ENCODE measurements at places on chromosomes 5 and 9.
A peak's percentile ranks its signal among the peaks of the same experiment; 100 is the strongest.

DNA sequence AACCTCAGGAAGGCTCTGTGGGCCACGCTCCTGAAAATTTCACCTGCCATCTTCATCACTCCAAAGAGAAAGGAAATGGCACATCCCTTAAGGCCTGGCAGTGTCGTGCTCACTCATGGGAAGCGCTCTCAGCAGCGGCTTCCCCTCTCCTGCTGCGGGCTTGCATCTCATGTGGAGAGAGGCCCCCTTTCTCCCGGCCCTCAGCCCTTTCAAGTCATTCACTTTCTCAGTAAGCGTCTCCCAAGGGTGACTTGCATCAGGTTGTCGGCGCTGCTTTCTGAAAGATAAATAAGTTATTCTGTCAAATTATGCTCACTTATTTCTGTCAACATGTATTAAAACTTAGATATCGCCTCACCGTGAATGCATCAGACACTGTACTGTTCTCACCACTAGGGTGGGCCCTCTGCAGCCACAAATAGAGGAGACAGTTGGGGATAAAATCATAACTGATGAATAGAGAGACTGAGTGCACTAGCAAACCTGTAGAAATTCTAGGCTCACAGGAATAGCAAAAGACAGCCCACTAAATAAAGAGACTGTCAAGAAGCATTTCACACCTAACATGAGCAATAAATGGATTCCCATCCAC lies 174.6 kb downstream of the RFK start:
- DNase-seq, result no peak

- DNase-seq, result no peak
Measured at GRCh38 chr9:134732392-134733110, 90.9 kb downstream of the COL5A1 start.

GRCh38 chr5:65332591-65332990 lies 149.1 kb downstream of the ADAMTS6 start:
- no peak for DNase-seq

- no peak for DNase-seq
Measured at GRCh38 chr9:129586685-129587084, 34.2 kb downstream of the C9orf50 start.

- DNase-seq, result peak; percentile 80
Measured at GRCh38 chr9:129889941-129890717, 54.9 kb downstream of the USP20 start.

DNA sequence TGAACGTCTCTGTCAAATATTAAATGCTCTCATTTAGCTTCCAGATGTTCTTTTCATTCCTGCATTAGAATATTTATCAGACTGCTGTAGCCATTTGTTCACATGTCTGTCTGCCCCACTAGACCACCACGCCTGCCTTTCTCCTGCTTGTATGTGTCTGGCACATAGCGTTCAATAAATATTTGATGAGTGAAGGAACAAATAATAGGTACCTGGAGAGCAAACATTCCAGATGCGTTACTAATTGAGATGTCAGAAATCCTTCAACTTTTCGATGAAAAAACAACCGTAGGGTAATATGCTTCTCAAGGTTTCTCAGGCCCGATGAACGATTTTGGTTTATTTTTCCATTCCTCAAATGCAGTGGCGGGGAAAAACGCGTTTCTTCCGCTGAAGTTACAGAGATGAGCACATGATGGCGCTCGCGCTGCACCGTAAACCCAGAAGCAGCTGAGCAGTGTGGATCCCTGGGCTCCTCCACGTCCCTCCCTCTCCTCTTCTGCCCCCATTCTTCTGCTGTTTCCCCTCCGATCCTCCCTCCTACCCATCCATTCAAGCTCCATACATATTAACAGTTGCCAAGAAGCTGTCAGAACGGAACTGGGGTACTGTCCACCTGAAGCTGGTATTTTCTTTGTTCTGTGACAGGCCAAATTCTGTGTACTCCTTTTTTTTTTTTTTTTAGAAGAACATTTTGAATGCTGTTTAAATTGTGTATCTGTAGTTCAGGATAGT lies 245.4 kb downstream of the MPDZ start:
- DNase-seq, result peak; percentile 43

GRCh38 chr5:57932761-57933160 lies 450.1 kb upstream of the ACTBL2 start:
- no peak for DNase-seq

DNA sequence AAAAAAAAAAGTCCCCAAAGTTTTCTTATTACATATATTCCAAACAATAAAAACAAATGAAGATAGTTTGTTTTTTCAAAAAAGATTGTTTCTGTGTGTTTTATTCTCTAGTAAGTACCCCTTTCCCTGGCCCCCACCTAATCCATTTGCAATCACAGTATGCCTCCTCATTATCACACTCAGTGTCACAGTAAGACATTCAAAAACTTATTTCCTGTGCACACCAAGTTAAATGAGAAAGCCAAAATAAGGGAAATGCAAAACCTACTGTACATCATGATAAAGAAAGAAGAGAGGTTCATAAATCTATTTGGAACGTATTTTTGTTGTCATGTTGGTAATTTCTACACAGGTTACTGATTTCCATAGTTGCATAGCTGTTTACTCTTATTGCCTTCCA lies 62.3 kb downstream of the ST8SIA4 start:
- DNase-seq, result no peak

DNA sequence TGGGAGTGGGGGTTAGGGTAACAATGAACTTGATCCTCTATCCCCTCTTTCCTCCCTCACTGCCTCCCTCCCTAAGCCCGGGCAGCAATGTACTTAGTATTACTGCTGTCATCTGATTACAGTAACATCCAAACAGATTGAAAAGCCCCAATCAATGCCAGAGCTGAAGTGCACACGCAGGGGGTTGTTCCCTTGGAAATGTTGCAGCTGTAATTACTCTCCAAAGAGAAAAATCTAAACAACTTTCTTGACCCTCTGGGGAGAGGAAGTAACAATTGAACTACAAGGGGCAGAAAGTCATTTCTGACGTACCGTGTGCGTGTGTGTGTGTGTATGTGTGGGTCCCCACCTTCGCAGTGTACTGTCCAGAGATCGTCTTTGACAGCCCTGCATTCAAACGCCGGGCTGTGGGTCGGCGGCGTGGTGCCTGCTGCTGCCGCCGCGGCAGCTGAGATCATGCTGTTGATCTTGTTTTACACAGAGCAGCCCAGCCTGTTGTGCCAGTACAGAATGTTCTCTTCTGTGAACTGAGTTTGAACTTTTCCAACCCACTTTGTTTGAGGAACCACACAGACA lies 66.0 kb upstream of the KLF9 start:
- no peak for DNase-seq

DNA sequence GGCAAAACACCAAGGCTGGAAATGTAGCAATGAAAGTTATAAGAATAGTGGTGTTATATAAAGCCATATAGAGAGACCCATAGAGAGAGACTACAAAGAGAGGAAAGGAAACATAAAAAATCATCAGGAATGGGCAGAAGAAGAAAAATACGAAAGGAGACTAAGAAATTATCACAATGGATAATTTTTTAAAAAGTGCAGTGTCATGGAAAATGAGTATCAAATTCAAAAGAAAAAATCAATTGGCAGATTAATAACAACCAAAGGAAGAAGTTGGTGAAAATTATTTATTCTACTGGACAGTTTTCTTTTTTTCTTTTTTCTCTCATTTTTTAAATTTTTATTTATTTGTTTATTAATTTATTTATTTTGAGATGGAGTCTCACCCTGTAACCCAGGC lies 1488.4 kb upstream of the WWC1 start:
- DNase-seq, result no peak

DNA sequence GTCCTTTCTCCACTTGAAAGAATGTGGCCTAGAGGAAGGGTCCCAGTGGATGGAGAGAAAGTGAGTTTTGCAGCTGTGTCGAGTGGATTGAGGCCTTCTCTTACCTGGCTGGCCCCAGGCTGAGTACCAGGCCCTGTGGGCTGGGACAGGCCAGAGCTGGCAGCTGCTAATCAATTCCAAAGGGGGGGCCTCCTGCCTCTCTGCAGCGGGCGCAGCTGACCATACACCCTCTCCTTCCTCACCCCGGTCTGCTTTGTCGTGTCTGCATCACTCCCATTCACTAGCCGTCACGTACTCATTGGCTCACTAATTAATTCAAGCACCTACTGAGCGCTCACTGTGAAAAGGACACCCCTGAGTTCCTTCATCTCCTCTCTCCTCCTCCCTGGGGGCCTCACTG lies 58.4 kb upstream of the PITX1 start:
- no peak for DNase-seq

DNA sequence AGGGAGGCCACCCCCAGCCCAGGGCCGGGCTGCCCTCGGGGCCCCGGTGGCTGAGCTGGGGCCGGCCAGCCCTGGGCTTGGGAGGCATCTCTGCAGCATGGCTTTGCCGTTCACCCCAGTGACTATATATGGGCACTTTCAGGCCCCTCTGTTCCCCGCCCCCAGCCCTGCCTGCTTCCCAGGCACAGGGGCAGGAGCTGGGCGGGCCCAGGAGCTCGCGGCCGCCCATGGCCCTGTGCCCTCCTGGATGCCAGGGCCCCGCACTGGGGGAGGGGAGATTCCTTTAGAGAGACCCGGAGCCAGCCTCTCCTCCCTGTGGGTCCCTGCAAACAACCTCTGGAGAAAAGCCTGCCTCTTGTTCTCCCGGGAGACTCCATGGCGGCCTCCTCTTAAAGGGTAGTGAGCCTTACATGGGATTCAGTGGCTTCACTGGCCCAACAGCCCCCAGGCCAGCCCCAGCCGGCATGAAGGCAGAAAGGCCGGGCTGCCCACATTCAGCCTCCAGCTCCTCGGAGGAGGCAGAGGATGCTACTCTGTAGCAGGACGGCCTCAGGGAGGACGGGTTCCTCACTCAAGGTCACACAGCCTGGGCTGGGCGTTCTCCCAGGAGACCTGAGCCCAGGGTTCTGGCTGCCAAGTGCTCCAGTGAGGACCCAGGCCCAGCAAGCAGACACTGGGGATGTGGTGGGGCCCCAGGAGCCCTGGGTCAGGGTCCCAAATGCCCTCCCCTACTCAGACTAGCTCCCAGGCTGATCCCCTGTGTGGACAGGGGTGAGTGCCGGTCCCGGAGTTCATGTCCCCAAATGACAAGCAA lies 4.1 kb downstream of the NACC2 start:
- DNase-seq, result peak; percentile 7

GRCh38 chr5:51385216-51385615 lies 2.0 kb downstream of the ISL1 start:
- no peak for DNase-seq

DNA sequence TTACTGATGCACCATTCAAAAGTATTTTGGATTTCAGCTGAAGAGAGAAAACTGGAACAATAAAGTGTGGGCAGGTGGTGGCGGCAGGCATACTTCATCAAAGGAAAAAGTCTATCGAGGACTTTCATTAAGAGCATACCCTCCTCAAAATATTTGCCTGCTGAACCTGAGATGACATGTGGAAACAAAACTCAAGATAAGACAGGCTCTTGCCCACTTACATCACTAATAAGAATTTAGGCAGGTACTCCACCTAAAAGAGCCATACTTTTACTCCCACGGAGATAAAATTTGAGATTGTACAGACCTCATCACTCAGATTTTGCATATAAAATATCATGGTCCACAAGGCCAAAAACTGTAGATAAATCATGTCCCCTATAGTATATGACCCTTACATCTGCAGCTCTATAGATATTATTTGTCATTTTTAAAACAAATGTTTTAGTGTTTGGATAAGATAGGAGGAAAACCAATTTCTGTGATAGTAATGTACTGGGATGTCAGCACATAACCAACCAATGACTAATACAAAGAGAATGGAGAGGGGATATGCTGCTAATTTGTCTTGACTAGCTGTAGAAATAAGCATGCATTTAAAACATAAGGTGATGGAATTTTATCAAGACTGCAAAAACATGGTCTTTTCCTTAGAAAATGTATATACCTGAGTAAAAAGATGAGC lies 730.6 kb upstream of the ZNF608 start:
- no peak for DNase-seq

DNA sequence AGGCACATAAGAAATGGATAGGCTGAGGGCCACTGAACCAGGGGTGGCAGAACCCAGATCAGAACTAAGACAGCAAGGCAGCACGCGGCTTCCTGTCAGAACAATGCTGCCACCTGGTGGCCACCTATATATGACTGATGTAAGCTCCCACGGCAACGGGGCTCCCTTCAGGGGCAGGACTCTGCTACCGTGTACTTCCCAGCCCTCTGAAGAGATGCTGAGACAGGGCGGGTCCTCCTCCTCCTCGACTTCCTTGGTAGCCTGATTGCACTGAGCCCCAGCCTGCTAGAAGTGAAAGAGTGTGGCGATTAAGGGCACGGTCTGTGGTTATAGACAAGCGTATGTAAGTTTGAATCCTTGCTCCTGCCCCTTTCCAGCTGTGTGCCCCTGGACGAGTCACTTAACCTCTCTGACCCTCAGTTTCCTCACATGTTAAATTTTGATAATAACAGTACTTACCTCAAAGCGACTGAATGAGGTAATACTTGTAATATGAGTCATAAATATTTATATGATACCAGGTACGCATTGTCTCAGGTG lies 13.3 kb downstream of the RPS14 start:
- peak; percentile 93 for DNase-seq

DNA sequence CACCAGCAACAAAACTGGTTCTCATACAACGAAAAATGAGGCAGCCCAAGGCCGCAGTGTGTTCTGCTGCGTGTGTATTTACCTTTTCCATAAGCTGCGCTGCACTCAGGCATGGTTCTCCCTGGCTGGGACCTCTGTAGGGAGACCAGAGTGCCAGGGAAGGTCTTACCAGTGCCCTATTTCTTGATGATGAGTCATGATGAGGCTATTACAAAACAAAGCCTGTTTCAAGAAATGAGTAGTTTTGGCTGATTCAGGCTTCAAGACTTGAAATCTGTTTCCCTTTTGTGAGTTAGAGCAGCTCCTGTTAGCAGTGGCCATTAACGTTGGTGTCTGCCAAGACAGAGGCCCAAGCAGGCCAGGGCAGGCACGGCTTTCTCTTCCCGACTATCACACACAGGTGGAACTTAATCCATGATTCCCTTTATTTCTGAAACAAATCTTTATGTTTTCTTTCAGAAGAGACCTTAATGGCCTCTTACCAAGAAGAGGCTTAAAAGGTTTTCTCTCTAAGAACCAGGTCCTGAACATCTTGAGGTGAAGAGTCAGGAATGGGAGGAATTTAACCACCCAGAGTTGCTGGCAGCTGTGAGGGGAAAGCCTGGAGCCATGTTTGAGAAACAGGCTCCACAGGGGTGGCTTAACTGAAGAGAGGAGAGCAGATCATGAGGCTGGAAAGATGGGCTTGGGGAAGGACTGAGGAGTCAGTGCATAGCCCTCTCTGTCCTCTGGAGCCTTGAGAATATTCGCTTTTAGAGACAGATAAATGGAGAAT lies 41.4 kb upstream of the TIFAB start:
- peak; percentile 74 for DNase-seq

GRCh38 chr5:143449772-143450171 lies 46.3 kb upstream of the NR3C1 start:
- DNase-seq, result no peak

DNA sequence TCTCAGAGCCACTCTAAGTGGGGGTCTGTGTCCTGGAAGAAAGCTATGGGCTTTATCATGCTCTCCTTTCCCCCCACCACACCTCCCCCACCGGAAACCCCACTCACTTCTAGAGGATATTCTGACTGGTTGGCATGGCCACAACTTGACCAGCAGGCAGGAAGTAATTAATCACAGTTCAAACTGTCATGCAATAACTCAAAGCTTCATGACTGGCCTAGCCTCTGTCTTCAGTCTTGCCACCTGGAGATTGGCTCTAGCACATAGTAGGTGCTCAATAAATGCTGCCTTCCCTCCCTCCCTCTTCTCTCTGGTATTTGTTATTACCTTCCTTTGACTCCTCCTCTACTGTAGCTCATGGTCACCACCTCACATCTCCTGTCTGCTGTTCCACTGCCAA lies 124.7 kb downstream of the GABBR2 start:
- no peak for DNase-seq
